Pulmonary artery endothelial cell (primary cell): ENCODE measurements at places on chromosomes 3 and 15. TPM values are rescaled to one million over a fixed set of nuclear protein-coding genes. Genes with fewer than 3 reads are reported as not detected.

DNA sequence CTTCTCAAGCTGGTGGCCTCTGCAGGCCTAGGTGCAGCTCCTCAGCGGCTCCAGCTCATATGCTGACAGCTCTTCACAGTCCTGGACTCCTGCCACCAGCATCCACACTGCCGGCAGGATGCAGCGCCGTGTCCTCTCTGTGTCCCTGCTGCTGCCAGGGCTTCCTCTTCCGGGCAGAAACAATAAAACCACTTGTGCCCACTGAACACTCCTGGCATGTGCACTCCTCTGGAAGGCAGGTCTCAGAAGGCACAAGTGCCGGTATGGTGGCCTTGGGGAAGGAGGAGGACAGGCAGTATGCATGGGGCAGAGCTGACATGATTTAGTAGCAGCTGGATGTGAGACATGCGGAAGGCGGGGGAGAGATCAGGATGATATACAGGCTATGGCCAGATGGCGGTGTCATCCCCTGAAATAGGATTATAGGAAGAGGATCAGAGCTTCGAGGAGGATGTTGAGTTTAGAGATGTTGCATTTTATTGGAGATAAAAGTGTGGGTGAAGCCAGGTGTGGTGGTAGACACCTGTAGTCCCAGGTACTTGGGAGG is 7.5 kb upstream of the MAN2A2 start:
- no peak for DNase-seq

DNA sequence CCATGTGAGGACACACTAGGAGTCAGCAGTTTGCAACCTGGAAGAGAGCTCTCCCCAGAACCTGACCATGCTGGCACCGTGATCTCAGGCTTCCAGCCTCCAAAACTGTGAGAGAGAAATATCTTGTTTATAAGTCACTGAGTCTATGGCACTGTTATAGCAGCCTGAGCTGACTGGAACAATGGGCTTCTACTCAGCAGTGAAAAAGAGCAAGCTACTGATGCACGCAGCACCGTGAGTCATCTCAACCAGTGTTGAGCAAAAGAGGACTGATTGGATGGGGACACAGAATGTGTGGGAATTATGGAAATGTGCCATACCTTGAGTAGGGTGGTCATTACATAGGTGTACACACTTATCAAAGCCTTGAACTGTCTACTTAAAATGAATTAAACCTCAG is 230.4 kb downstream of the PLCL2 start:
- DNase-seq = no peak

GRCh38 chr3:98786364-98787006 is 23.3 kb downstream of the ST3GAL6 start:
- no peak for DNase-seq

- no peak for DNase-seq
Observed at GRCh38 chr3:63557912-63558311, 94.6 kb upstream of the SNTN start.

DNA sequence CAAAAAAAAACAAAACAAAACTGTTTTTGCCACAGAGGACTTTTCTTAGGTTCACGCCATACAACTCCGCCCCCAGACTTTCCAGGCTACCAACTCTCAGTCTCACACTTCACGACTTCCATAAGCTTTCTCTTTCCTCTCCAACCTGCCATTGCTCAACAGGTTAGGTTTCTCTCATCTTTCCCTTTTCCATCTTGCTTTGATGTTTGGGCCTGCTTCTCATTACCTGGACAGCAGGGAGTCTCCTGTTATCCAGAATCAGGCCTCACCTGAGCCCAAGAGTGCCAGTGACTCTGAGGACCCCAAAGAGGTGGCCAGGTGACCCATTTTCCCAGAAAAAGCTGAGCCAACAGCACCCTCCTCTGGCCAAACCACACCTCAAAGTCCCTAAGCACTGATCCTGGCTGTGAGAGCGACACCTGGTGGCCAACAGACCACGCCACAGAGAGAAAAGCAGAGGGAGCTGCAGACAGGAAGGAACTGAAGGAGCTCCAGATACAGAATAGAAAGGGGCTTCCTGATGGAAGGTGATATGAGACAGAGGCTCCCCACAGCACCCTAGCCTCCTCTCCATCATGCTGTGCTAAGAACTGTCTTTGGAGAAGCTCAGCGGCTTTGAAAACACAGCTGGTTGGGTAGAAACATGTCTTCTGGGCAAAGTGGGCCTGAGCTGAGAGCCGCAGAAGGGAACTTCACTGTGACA is 4.0 kb downstream of the CCDC51 start:
- peak; percentile 37 for DNase-seq

DNA sequence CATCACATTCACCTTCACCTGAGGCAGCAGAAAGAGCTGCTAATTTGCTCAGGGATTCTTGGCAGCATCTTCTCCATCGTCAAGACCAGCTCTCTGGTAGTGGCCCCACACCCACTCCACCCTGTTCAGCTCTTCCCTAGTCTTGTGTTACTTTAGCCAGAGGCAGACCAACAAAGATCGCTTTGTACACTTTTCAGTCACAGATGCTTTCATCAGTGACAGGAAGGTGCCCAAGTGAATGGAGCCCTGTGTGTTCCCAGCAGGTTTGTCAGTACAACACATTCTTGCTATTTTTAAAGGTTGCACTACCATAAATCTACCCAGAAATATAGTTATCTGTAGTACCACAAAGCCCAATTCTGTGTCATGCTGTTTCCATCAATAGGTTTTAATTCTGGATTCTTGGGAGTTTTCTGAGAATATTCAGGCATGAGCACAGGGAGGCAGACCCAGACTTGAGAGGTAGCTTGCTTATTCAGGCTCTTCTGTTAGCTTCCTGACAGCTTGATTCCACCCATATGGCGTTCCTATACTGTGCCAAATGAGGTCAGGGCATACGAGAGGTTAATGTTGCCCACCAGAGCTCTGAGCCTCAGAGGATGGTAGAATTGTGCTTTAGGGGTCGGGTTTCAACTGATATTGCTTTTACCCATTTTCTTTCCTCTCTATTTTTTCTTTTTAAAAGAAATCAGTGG is 109.8 kb upstream of the MANF start:
- DNase-seq = no peak

- no peak for DNase-seq
Observed at GRCh38 chr3:138381413-138381901, 33.1 kb downstream of the MRAS start.

- DNase-seq = no peak
Observed at GRCh38 chr15:33699691-33700447, 268.4 kb upstream of the CHRM5 start.

DNA sequence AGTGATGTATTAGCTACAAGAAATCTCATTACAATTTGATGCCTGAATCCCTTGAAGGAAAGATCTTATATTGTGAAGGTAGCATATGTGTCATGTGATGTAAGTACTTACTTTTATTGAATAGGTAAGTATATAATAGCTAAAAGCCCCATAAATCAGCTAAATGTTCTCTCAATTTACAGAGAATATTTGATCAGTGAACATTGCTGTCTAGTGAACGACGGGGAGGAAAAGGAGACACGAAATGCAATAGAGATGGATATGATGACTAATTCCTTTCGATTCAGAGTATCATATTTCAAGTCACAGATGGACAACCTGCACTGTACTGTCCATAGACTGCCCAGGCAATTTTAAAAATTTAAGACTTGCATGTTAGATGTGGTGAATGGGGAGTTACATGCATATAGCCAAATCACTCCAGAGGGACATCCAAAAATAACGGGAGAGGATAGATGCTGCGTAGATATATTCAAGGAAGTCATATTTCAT is 462.1 kb upstream of the CDIN1 start:
- no peak for DNase-seq

DNA sequence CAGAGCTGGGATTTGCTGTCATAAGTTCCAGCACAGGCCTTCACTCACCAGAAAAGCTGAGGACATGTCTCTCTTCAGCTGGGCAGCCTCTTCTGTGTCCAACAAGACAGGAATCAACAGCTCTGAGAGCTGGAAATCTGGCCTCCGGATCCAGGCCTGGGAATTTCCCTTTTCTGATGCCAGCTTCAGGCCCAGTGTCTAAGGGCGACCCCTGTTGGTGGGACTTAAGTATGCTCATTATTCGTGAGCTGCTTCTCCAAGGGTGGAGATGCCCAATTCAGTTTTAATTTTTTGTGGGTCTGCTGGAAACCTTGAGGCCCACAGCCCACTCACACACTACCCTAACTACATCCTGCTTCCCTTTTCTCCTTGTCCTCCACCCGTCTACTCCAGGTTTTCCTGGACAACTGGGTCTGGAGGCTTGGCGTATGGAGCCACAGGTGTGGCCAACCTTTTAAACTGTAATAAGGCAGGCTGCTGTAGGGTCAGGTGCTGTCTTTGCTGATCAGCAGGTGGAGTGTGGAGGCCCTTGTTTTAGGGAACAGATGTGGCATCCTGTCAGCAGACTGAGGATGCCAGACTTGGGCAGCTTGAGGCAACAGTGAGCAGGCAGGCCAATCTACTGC is 2.6 kb upstream of the CEMIP start:
- DNase-seq = peak; percentile 64

DNA sequence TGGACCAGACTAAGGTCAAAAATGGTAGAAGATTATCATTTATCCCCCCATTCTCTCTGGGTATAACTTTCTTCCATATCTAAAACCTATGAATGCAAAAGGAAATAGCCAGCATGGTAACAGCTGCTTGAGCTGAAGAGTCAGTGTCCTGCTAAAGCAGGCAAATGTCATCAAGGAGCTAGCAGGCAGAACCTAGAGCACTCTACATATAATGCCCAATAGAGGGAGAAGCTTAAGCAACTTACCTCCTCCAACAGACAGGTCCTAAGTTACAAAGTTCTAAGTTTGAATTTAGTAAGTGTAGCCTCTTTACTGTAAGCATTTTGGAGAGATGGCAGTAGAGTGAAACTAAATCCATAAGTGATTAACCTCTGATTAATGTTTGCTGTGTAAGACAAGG is 7.7 kb downstream of the RAF1 start:
- no peak for DNase-seq

DNA sequence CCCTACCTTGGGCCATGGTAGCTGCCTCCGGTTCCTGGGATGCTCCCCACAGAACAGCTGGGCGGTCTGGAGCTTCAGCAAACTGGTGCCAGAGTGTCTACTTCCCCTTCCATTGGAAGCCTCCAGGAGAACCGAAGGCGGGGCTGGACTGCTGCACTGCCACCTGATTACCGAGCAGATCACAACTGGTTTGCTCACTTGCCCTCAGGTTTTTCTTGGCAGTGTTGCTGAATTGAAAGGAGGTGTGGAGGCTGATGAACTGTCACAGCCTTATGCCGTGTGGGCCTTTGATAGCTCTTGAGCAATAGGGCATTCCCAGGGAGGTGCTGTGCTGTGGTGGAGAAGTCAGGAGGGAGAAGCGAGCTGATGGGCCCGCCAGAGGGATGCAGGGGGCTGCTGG is at the start of gene TGM5:
TSS of gene TGM5 (minus strand) at position 95 of the 400 bp plus-strand sequence. CDS start at position 16, 79 bp downstream.
- no peak for DNase-seq

DNA sequence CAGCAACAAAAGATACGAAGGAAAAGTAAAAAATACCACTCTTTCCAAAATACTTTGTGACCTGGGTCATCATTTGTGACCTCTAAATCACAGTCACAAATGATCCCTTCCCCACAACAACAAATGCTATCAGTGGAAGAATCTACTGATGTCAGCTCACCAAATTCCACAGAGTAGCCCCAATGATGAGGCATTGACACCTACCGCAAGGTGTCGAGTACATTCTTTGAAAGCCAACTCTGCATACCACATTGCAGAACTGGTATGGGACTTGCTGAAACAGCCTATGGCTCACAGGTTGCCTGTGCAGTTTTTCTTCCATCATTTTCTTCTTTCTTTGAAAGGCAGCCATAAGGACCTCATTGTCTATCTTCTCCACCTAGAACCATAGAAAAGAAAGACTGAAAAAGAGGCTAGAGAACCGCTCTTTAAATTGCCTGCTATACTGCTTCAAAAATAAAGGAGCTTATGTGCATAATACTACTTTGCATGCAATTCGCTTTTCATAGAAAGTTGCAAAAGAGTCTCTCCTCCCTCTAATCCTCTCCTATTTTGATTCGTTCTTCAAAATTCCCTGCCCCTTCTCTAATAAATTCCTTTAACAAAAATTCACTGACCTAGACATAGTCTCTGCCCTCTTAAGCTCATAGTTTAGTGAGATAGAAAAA is 21.4 kb upstream of the KPNA1 start:
- no peak for DNase-seq

The CD200R1 gene
- not detected in 2 replicates for total RNA-seq

The GP5 gene
- total RNA-seq = 0.07 TPM in 2 replicates

The PEX11A gene
- total RNA-seq = 4.7 and 7.5 TPM in 2 replicates
